Activated naive CD8-positive, alpha-beta T cell treated with anti-CD3 and anti-CD28 coated beads, Interleukin-2, amount 50 U/mL, for 24 hours (primary cell): ENCODE measurements at places on chromosomes 1 and 21.
A peak's percentile ranks its signal among the peaks of the same experiment; 100 is the strongest.

DNA sequence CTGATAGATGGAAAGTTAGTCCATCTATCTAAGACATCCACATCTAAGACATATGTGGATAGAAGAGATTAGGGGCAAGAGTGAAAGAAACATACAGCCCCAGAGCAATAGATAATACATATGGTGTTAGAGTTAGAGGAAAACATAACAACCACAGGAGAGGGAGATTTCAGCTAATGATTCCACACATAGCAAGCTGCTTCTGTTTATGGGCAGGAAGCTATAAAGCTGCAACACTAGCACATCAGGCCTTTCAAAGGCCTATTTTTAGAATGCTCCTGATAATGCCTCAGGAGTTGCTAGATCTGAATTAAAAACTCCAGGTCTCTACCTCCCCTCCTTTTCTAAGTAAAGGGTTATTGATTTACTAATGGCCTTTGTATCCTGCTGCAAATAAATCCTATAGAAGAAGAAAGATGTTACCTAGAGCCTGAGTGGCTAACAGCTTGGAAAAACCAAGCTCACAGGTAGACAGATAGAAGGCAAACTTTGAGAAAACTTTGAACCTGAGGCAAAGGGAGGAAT lies 36.1 kb downstream of the BRINP2 start:
- no peak for DNase-seq

DNA sequence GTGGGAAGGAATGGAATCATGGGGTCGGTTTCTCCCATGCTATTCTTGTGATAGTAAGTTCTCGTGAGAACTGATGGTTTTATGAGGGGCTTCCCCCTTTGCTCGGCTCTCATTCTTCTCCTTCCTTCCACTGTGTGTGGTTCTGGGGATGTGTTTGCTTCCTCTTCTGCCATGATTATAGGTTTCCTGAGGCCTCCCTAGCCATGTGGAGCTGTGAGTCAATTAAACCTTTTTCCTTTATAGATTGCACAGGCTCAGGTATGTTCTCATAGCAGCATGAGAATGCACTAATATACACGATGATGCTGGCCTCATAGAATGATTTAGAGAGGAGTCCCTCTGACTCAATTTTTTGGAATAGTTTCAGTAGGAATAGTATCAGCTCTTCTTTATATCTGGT lies 195.4 kb upstream of the IVNS1ABP start:
- no peak for DNase-seq

GRCh38 chr1:59290193-59290949 lies 6.5 kb upstream of the FGGY start:
- no peak for DNase-seq

DNA sequence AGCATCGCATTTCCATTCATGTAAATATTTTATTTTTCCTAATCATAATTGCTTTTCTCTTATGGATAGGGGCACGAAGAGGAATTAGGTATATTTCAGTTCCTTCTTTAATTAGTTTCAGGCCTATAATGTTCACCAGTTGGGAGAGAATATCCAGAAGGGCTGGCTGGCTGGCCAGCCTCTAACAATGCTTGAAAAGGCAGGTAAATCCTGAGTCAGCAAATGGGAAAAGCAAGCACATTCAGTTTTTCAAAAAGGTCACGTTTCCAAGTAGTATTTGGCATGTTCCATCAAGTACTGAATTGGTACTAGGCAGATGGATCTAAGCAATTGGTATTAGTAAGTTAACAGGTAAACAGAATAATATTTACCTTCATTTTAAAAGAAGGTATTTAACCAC lies 8.0 kb downstream of the RAB29 start:
- DNase-seq = no peak

DNA sequence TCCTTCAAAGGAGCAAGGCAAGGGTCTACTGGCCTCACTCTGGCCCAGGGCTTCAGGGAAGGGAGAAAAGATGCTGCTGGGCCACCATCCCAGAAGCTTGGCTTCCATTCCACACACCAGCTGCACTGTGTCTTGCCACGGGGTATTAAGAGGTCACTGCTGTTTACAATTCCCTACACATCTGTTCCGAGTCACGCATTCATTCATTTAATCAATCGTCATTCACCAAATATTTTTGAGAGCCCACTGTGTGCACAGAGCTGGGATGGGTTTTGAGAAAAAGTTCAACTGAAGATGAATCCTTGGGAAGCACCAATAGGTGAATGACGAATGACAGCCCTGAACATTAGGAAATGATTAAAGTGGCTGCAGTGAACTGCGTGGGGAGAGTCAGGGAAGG lies 101.7 kb downstream of the NAV1 start:
- no peak for DNase-seq

DNA sequence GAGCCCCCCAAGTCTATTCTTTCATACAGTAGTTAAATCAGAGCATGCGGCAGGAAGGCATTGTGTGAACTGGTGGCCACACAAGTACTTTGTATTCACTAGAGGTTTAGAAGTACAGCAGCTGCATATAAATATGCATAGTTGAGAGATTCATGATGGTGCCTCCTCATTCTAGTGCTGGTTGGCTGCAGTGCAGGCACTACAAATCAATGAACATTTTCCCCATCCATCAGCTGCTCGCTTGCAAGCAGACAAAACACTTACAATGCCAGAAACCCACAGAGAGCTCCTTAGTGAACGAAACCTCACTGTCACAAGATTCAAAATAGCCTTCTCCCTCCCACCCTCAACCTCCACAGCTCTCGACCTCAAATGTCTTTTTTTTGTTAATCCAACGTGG lies 726.2 kb downstream of the USP25 start:
- DNase-seq = no peak

DNA sequence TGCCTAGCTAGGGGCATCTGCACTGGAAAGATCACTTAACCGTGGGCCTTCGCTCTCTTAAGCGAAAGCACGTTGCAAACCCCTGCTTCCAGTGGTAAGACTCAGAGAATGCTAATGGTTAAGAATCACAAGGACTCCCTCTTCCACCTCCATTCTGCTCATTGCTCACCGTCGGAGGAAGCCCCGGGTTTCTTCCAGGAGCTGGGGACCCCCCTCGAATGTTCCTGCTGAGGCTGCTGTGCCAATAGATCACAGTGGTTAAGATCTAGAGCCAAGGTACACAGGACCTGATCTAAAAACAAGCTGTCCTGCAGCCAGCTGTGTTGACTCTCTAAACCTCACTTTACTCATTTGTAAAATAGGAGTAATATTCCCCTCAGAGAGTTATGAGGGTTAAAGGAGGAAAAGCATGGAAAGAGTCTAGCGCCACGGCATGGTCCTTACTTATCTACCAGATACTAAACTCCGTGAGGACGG lies 765 bp downstream of the VAMP3 start:
- DNase-seq = no peak

- no peak for DNase-seq
Measured at GRCh38 chr1:229637746-229638145, 11.7 kb downstream of the URB2 start.

DNA sequence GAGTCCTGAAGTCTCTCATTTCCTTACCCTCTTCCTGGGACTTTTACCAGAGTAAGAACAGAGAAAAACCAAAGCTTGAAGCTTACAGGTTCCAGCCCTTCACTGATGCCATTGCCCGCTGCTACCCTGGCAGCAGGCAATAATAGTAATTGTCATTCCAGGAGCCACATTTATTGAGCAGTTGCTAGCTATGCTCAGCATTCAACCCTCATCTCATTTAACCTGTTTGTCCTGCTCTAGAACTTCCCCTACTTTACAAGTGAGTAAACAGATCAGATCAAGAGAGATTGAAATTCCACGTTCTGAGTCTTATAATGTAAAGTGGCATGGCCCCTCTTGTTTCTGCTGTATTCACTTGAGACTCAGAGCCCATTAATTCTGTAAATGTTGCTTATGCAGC lies 80.4 kb downstream of the ATP1A1 start:
- no peak for DNase-seq

GRCh38 chr21:27464648-27465047 lies 497.8 kb upstream of the ADAMTS5 start:
- DNase-seq = no peak

GRCh38 chr1:87956072-87956471 lies 627.4 kb downstream of the LMO4 start:
- DNase-seq = no peak

GRCh38 chr1:53137729-53138128 lies 4.7 kb downstream of the SLC1A7 start:
- DNase-seq = no peak

GRCh38 chr1:16012590-16013219 lies 5.1 kb downstream of the HSPB7 start:
- peak; percentile 52 for DNase-seq

DNA sequence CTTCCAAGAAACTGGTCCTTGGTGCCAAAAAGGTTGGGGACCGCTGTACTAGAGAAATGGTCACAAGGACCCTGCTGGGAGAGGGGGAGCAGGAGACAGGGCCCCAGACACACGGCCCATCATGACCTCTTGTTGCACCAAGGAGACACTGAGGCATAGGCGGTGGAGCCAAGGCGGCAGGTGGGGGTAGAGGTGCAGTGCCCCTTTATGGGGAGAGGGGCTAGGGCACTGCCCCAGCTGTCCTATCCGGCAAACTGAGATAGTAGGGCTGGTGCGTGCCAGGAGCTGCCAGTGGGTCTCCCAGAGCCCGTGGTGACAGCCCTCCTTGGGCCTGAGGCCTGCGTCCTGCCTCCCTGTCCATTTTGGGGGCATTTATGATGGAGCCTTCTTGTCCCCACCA lies 20.3 kb downstream of the TNNT2 start:
- no peak for DNase-seq

GRCh38 chr1:19525607-19526545 lies 40.5 kb upstream of the CAPZB start:
- no peak for DNase-seq

- no peak for DNase-seq
Measured at GRCh38 chr1:61158591-61158990, 76.2 kb downstream of the NFIA start.

- no peak for DNase-seq
Measured at GRCh38 chr1:104856091-104856490, 1106.4 kb downstream of the AMY1C start.

DNA sequence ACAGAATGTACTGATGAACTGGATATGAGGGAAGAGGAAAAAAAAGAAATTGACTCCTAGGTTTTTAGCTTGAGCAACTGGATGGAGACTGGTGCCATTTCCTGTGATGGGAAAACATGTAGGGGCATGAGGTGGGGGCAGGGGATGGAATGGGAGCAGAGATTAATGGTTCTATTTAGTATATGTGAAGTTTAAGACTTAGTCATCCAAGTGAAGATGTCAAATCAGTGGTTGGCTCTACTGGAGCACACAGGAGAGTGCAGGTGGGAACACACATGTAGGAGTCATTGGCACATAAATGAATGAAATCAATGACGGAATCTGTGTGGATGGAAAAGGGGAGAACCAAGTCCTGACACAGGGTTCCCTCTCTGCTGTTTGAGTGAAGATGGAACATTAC lies 224.4 kb upstream of the COA6 start:
- no peak for DNase-seq

GRCh38 chr1:153570874-153571273 lies 5.2 kb upstream of the S100A2 start:
- DNase-seq = no peak

DNA sequence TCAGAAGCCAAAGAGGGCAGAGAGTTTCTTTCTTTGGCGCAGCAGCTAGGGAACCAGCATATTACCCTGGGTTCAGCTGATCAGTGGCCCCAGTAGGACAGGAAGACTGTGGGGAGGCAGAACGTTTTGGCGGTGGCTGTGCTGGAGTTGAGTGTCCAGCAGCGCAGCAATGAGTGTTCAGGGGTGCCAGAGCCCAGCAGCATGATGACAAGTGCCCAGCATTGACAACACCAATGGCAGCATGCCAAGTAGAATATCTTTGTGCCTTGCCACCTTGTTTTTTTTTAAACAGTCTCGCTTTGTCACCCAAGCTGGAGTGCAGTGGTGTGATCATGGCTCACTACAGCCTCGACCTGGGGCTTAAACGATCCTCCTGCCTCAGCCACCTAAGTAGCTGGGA lies 106.7 kb upstream of the CDC42BPA start:
- DNase-seq = no peak

DNA sequence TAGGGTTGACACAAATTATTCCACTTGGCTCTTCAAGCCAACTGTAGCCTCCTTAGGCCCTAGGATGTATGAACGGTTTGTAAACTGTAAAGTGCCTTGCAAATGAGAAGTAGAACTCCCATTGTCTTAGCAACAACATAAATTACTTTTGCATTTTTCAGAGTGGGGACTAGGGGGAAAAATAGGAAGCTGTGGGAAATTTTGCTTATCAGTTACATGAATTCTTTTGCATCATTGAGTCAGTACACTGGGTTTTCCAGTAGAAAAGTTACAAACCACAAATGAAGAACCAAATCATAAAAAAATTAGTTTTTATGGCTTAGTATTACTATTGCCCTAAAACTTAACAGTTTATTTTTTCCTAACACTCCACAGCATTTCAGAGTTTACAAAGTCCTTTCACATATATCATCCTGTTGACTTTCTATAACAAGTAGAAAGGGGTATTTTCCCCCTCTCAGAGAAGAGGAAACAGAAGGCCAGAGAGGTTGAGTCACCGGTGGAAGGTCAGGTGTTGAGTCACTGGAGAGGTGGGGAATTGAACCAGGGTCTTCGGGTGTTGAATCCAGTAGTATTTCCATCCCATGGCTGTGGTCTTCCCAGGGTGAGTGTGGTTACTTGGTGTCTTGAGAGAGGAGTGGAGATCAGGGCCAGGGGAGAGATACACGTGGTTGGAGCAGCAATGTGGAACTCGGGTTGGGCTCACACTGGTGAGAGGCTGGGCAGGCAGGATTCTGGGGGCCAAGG lies 71.9 kb upstream of the USP24 start:
- peak; percentile 60 for DNase-seq

GRCh38 chr21:43865540-43866259 lies 677 bp downstream of the AGPAT3 start:
- DNase-seq = peak; percentile 59

DNA sequence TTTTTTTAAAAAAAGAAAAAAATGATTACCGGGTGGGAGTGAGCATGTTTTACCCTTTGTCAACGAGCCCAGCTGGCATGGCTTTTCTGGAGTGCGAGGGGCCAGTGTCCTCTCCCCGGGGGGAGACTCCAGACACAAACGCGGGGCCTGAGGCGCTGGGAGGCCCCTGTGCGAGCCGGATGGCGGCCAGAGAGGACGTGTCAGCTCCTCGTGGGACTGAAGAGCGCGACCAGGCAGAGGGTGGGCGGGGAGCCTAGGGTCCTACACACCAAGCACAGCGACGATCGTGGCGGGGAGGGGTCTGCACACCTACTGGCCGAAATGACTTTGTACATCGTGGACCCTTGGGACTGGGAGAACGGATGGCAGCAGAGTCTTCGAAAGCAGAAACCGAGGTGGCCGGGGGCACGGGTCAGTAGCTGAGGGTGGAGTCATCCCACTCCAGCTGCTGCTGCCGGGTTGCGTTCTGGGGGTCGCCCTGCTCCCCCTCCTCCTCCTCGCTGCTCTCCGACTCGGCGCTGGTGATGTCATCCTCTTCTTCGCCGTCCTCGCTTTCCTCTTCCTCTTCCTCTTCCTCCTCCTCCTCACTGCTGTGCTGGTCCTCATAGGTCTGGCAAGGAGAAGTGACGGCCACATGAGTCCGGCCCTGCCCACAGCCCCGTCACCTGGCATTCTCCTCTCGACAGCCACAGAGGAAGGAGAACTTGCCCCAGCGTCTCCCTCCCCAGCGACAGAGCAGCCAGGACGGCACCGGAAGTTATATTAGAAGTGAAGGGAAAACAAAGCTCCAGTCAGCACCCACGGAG lies 78.8 kb downstream of the PIK3CD start:
- no peak for DNase-seq

GRCh38 chr1:21157868-21158267 lies 18.8 kb downstream of the EIF4G3 start:
- DNase-seq = no peak

GRCh38 chr1:221442056-221442455 lies 299.8 kb downstream of the DUSP10 start:
- DNase-seq = no peak
